PC-9 (cell line): ENCODE measurements at places on chromosomes 4 and X.

- H3K4me1 ChIP-seq, result peaks cover 13% of the 10 kb centered on the region; the same call in 1 of the 2 replicates
- DNase-seq, result peak; percentile 38
- no peaks in the 10 kb centered on the region for H3K36me3 ChIP-seq
- no peaks in the 10 kb centered on the region for H3K27me3 ChIP-seq
- no peak overlapping the region for H3K4me3 ChIP-seq
These were observed 181.7 kb upstream of the EDNRA start for GRCh38 chr4:147299205-147299604.

- DNase-seq, result no peak
- H3K27ac ChIP-seq, result no peak overlapping the region
- peaks cover 18% of the 10 kb centered on the region for H3K4me1 ChIP-seq
- H3K4me3 ChIP-seq, result no peak overlapping the region
These were observed 13.7 kb upstream of the TMSB4X start for GRCh38 chrX:12961196-12961718.

DNA sequence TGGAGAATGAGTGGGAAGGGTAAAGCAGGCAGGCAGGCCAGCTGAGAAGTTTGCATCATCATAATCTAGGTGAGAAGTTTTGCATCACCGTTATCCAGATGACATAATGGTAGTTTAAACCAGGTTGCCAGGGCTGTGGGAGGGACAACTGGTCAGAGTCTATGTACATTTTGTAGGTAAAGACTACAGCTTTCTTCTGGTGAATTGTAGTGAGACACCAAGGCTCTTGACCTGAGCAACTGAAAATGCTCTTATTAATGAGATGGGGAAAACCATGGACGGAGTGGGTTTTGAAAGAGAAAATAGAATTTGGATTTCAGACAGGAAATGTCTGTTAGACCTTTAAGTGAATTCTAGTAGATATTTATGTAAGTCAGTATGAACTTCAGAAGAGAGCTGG, 76.0 kb upstream of the VEGFC start:
- H3K27ac ChIP-seq, result no peak overlapping the region
- H3K27me3 ChIP-seq, result no peaks in the 10 kb centered on the region
- DNase-seq, result no peak
- no peaks in the 10 kb centered on the region for H3K36me3 ChIP-seq

DNA sequence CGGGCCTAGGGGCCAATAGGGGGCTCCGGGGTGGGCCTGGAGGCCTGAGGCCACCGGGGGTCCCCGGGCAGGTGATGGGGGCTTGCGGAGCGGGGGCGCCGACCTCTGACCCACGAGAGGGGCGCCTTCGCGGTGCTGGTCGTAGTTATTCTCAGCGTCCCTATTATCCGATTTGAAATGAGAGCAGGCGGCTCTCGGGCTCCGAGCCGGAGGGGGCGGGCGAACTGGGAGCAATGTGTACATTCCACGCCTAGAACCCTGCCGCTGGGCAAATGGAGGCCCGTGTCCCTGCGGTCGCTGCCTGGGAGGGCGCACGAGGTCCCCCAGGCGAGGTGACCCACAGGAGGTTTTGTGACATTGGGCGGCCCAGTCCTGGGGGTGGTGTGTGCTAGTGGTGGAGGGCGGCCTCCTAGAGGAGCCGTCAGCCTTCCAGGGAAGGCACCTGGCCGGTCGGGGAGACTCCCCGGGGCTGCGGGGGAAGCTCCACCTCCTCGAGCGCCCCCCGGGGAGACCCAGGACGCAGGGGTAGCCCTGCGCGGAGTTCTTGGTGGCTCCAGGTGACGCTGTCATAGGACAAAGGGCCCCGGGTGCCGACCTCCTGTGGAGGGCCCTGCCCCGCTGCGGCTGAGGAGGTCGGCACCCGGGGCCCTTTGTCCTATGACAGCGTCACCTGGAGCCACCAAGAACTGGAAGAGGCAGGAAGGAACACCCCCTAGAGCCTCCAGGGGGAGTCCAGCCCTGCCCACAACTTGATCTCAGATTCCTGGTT, 102.6 kb upstream of the PRKX start:
- H3K4me1 ChIP-seq, result peaks cover 12% of the 10 kb centered on the region; the same call in 1 of the 2 replicates
- no peaks in the 10 kb centered on the region for H3K27me3 ChIP-seq
- H3K4me3 ChIP-seq, result peak overlapping the region; percentile 90
- peak overlapping the region; percentile 95 for H3K27ac ChIP-seq

GRCh38 chr4:28073860-28074555, 1213.4 kb downstream of the STIM2 start:
- no peak overlapping the region for H3K27ac ChIP-seq
- H3K4me3 ChIP-seq, result no peak overlapping the region

GRCh38 chrX:21934414-21934813, 6.1 kb upstream of the SMS start:
- no peaks in the 10 kb centered on the region for H3K27me3 ChIP-seq
- H3K27ac ChIP-seq, result 0 out of 2 replicates have a peak overlapping the region, but pooled peaks have one; percentile 9
- DNase-seq, result peak; percentile 26
- H3K4me3 ChIP-seq, result no peak overlapping the region
- peaks cover 20% of the 10 kb centered on the region for H3K4me1 ChIP-seq

- H3K27ac ChIP-seq, result no peak overlapping the region
- H3K27me3 ChIP-seq, result no peaks in the 10 kb centered on the region
- DNase-seq, result no peak
These were observed 343.7 kb upstream of the TRAM1L1 start for GRCh38 chr4:117429061-117429460.

- no peaks in the 10 kb centered on the region; the same call in 1 of the 2 replicates for H3K4me1 ChIP-seq
- H3K27me3 ChIP-seq, result no peaks in the 10 kb centered on the region
- no peaks in the 10 kb centered on the region for H3K36me3 ChIP-seq
- H3K27ac ChIP-seq, result no peak overlapping the region
These were observed 5.3 kb upstream of the RASL11B start for GRCh38 chr4:52856801-52857200.

DNA sequence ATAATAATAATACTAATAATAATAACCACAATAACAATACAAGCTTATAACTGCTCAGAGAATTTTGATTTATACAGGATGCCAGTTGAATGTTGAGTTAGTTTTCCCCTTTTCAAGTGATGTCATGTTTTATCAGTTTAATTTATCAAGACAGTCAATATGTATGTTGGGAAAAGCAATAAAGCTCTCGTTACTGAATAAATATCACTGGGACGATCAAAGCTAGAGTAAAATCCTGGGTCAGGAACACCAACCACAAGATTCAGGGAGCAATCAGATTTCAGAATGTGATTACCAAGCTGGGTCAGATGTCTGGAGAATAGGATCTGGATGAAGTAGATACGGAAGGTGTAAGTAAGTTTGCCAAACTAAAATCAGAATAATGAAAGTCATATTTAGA, 179.6 kb downstream of the GRID2 start:
- no peaks in the 10 kb centered on the region for H3K27me3 ChIP-seq
- H3K36me3 ChIP-seq, result no peaks in the 10 kb centered on the region
- H3K4me3 ChIP-seq, result no peak overlapping the region
- no peak for DNase-seq

GRCh38 chrX:13094828-13095341, 50.5 kb upstream of the FAM9C start:
- DNase-seq, result no peak
- H3K36me3 ChIP-seq, result no peaks in the 10 kb centered on the region
- H3K4me3 ChIP-seq, result no peak overlapping the region
- no peaks in the 10 kb centered on the region for H3K27me3 ChIP-seq
- peaks cover 10% of the 10 kb centered on the region for H3K4me1 ChIP-seq

DNA sequence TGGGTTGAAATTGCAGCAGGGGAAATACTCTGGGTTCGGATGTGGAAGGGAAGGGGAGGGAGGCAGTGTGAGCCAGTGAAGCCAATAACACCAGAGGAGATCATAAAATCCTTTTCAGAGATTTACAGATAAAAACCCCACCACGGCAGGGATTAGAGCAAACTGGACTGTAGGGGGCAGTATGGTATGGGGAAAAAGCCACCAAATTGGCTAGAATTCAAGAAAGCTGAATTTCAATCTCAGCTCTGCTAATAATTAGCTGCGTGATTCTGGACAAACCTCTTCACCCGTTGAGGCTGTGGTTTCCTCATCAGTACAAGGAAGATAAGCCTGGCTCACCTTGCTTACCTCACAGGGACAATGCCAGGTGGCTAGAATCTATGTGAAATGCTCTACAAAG, 108.1 kb downstream of the ATG4A start:
- H3K27ac ChIP-seq, result no peak overlapping the region
- H3K4me1 ChIP-seq, result no peaks in the 10 kb centered on the region
- peak; percentile 44 for DNase-seq

DNA sequence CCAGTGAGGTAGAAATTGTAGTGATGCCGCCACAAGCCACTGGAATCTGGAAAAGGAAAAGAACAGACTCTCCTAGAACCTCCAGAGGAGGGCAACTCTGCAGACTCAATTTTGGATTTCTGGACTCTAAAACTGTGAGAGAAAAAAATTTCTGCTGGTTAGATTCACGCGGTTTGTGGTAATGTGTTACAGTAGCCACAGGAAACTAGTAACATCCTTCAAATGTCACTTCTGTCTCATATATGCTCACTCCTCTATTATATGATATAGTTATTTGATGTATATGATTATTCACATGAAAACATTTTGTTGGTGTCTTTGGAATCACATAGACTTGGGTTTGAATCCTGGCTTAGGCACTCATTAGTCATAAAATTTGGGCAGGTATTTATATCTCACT, 18.8 kb downstream of the LDOC1 start:
- no peak for DNase-seq
- H3K4me3 ChIP-seq, result no peak overlapping the region
- H3K27me3 ChIP-seq, result no peaks in the 10 kb centered on the region
- no peak overlapping the region for H3K27ac ChIP-seq
- no peaks in the 10 kb centered on the region for H3K36me3 ChIP-seq

GRCh38 chrX:109878236-109878635, 124.7 kb upstream of the TMEM164 start:
- DNase-seq, result no peak
- H3K4me1 ChIP-seq, result no peaks in the 10 kb centered on the region
- H3K27me3 ChIP-seq, result no peaks in the 10 kb centered on the region
- no peak overlapping the region for H3K4me3 ChIP-seq

GRCh38 chr4:148057516-148057915, 325.6 kb downstream of the ARHGAP10 start:
- H3K27me3 ChIP-seq, result no peaks in the 10 kb centered on the region
- H3K27ac ChIP-seq, result no peak overlapping the region
- H3K4me1 ChIP-seq, result peaks cover 7% of the 10 kb centered on the region; the same call in 1 of the 2 replicates
- H3K36me3 ChIP-seq, result no peaks in the 10 kb centered on the region
- no peak for DNase-seq

DNA sequence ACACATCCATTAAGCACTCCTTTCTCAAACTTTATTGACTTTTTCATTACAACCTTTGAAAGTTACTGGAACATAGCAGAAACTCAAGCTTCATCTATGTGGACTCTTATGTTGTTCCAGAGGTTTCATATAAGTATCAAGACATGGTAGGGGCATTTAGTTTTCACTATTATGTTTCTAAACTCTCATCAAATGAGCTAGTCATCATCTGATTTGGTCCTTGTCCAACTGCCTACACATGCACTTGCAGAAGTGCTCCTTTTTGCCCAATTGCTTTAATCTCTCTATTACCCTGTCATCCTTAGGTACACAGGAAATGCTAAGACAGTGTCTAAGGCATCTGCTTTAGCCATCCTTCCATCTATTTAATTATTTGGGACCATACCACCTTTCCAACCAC, 42.2 kb upstream of the EPGN start:
- no peak for DNase-seq
- H3K27me3 ChIP-seq, result no peaks in the 10 kb centered on the region
- peaks cover 18% of the 10 kb centered on the region for H3K4me1 ChIP-seq
- H3K27ac ChIP-seq, result no peak overlapping the region

DNA sequence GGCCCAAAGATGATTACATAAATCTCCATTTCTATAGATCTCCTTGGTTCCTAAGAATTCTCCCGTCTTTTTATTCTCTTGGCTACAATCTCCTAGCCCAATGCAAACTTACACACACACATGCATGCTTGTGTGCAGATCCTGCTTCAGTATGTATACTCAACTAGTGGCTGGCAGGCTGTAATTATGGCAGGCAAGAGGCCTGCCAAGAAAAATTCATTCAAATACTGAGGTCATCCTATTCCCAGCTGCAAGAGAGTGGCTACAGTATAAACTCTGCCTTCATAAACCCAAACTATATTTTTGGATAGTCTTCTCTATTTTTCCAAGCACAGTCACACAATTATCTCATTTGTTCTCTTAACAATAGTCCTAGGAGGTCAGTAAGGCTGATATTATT, 95.2 kb downstream of the SHROOM4 start:
- H3K4me1 ChIP-seq, result peaks cover 4% of the 10 kb centered on the region; the same call in 1 of the 2 replicates
- no peak for DNase-seq
- H3K27me3 ChIP-seq, result no peaks in the 10 kb centered on the region
- no peaks in the 10 kb centered on the region for H3K36me3 ChIP-seq
- no peak overlapping the region for H3K27ac ChIP-seq

GRCh38 chr4:186445040-186445439, 110.3 kb downstream of the MTNR1A start:
- H3K27me3 ChIP-seq, result peaks cover 28% of the 10 kb centered on the region
- H3K27ac ChIP-seq, result no peak overlapping the region
- no peak for DNase-seq
- no peak overlapping the region for H3K4me3 ChIP-seq

DNA sequence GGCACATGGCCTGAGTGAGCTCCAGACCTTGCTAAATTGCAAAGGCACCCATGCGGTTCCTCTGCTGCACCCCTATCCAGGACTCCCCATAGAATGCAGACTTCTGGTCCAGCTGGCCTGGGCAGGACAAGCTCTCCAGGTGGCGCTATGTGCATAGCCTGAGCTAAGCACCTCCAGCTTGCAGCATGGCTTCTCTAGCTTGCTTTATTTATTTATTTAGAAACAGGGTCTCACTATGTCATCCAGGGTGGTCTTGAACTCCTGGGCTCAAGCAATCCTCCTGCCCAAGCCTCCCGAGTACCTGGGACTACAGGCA, 5.5 kb upstream of the WFS1 start:
- no peak overlapping the region for H3K27ac ChIP-seq
- DNase-seq, result no peak
- peaks cover 6% of the 10 kb centered on the region; the same call in 1 of the 2 replicates for H3K4me1 ChIP-seq
- 0 out of 2 replicates have a peak, but pooled peaks cover 3% of the 10 kb centered on the region for H3K27me3 ChIP-seq
- H3K36me3 ChIP-seq, result no peaks in the 10 kb centered on the region

- H3K4me3 ChIP-seq, result no peak overlapping the region
- H3K4me1 ChIP-seq, result peaks cover 16% of the 10 kb centered on the region; the same call in 1 of the 2 replicates
These were observed 54.5 kb upstream of the FBXW7 start for GRCh38 chr4:152590179-152591031.

DNA sequence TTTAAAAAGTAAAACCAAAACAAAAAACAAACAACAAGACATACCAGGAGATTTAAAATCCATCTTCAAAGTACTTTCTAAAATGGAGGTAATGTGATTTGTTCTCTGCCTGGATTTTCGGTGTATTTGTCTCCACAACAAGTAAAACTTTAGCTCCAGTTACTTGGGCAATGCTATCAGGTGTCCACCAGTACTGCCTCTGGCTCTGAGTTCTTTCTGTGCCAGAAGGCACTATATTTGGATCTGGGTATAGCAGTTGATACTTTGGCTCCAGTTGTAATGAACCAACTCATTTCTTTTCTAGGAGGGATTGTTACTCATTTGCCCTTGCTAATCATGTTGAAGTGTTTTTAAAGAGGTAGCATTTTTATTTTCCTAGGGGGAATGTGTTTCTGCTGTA, 9.5 kb upstream of the PDLIM5 start:
- H3K27me3 ChIP-seq, result no peaks in the 10 kb centered on the region
- no peak overlapping the region for H3K27ac ChIP-seq
- 0 out of 2 replicates have a peak, but pooled peaks cover 2% of the 10 kb centered on the region for H3K4me1 ChIP-seq
- H3K4me3 ChIP-seq, result no peak overlapping the region
